NB4 (cell line): ENCODE measurements at places on chromosomes 3 and 15.

- DNase-seq: peak; percentile 75
Observed at GRCh38 chr3:132029182-132029902, 5.5 kb downstream of the CPNE4 start.

DNA sequence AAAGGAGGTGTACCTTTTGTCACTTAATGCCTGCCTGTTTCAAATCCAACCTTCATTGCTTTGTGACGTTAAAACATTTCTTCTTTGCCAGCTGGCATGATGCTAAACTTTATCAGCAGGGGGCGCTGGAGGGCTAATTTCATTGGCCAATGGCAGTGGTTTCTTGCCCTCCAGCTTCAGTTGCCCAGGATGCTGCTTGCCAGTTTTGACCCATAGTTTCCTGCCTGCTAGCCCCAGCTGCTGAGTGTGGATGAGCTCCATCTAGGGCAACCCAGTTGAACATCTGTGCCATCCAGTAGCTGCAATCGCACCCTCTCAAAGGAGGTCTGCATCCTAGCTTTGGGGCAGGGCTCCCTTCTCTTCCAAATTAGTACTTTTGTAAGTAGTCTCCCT, 22.1 kb downstream of the ACKR2 start:
- peak; percentile 72 for DNase-seq

DNA sequence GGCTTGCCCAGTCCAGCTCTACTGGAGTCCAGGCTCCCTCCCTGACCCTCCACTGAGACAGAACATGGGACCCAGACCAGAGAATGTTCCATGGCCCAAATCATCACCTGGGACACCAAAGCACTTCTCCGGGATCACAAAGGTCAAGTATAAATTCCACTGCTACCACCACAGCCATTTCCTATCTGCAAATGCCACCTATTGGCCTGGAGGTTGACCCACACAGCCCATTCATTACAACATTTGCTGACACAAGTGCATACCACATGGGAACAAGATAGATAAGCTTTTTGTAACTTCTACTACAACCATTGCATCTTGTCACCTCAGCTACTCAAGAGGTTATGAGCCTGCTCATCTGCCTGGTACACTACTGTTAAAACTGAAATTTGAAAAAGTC, 126.8 kb upstream of the NECTIN3 start:
- DNase-seq: no peak

DNA sequence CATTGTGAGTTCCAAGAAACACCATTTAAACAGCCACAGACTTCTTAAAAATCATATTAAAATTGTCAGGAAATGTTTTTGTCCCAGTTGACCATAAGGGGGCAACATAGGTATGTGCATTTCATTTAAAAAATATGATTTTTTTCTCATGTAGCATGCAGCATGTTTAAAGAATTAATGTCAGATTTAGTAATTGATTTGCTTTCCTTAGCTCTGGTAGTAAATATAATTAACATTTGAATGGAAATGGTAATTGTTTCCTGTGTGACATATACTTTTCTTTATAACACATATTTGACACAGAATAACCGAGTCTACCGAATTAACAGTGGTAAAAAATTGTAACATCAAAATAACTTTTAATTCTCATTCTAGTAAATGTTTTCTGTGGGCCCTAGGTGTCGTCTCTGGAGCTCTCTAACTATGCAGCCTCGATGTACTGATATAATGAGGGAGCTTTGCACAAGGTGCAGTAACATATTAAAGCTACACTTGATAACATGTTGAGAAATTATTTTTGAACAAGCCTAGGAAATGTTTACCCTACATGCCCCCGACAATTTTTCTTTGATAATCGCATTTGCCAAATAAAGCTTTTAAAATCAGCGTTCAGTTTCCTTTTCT, 34.9 kb downstream of the NXPE3 start:
- DNase-seq: peak; percentile 37

- peak; percentile 78 for DNase-seq
Observed at GRCh38 chr15:76057332-76058000, 2.3 kb upstream of the TMEM266 start.

- no peak for DNase-seq
Observed at GRCh38 chr3:160170409-160171370, 54.5 kb upstream of the C3orf80 start.

- DNase-seq: no peak
Observed at GRCh38 chr3:8319935-8320634, 181.5 kb upstream of the LMCD1 start.

- no peak for DNase-seq
Observed at GRCh38 chr3:54321520-54321919, 199.2 kb downstream of the CACNA2D3 start.

GRCh38 chr15:84872009-84872910, 12.2 kb upstream of the SLC28A1 start:
- DNase-seq: no peak

GRCh38 chr3:194494951-194495374, 8.2 kb upstream of the ATP13A3 start:
- DNase-seq: no peak

DNA sequence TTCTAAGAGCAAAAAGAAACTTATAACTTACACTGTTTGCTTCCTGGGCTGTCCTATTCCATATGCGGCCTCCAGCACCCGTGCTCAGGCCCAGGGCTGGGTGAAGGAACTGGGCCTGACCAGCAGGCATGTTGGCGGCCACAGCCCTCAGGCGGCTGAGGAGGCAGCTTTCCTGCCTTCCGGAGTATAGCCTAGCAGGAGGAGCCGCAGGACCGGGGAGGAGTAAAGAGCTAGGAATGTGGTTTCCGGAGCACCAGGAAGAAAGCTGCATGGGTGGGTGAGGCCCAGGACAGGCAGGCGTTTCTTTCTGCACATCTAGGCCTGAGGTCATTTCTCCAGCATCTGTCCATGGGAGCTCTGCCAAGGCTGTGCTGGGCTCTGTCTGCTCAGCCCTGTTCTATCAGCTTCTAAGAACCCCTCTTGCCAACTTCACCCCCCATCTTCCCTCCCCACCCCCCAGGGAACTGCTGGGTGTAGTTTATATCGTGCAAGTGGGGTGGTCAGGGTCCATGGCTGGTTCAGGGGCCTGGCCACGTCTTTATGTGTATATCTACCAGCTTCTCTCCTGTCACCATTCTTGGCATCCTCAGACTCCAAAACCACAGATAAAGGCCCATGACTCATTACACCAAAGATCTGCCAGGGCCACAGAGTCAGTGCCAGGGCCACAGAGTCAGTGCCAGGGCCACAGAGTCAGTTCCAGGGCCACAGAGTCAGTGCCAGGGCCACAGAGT, 7.8 kb upstream of the KIF7 start:
- no peak for DNase-seq

- no peak for DNase-seq
Observed at GRCh38 chr3:29511701-29512100, 230.8 kb downstream of the RBMS3 start.

- DNase-seq: no peak
Observed at GRCh38 chr3:39138804-39139415, 14.5 kb downstream of the CSRNP1 start.

GRCh38 chr3:183825456-183826161, at the start of gene MAP6D1:
Gene MAP6D1, minus strand, starts transcription at chr3:183825577. Its CDS starts 30 bp downstream, at chr3:183825547.
- peak; percentile 86 for DNase-seq

- no peak for DNase-seq
Observed at GRCh38 chr15:57655053-57655452, 51.5 kb upstream of the POLR2M start.

GRCh38 chr15:40843261-40843884, 475 bp upstream of the SPINT1 start:
- no peak for DNase-seq

DNA sequence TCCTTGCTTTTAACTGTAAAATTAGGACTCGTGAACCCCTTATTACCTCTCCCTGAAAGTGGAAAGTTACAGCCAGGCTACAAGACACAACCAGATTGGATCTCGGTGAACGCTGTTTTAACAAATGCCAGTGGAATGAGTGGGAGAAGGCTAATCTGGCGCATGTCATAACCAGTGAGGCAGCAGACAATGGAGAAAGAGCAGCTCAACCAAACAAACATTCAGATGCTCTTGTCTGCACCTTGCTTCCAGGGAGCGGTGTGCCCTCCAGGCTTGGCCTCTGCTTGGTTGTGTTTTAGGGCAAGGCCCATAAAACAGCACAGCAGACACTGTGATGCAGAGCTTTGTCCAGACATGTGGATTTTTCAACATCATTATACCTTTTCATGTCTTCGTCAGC, 45.9 kb upstream of the ATP1B3 start:
- DNase-seq: no peak

DNA sequence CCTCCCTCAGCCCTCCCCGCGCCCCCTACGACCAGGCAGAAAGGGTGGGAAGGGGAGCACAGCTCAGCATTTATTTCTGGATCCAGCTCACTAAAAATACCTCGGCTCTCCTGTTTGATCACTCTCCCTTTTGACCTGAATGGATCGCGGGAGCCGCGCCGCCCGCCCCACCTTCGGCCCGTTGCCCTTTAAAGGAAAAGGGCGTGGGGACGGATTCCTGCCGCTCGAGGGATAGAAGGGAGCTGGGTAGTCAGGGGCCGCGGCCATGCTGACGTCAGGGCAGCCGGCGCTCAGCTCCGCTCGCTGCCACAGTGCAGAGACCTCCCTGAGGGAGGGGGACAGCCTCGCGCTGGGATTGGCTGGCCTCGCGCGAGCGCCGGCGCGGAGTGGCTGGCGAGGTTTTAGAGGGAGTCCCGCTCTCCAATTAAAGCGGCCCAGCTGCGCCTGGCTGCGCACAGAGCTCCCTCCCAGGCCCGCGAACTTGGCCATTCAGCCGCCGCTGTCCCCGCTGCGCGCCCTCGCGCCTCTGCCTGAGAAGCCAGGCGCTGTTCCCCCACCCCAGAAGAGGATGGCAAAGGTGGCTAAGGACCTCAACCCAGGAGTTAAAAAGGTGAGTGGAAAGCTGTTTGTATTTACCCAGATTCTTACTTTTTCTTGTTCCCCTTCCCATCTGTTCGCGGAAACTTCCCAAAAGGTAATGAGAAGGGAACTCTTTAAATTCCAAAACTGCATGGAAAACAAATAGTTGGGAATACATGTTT, at the start of gene LMCD1:
TSS of gene LMCD1 (plus strand) at position 453 of the 761 bp plus-strand sequence. CDS start at position 569, 116 bp downstream.
- DNase-seq: no peak

DNA sequence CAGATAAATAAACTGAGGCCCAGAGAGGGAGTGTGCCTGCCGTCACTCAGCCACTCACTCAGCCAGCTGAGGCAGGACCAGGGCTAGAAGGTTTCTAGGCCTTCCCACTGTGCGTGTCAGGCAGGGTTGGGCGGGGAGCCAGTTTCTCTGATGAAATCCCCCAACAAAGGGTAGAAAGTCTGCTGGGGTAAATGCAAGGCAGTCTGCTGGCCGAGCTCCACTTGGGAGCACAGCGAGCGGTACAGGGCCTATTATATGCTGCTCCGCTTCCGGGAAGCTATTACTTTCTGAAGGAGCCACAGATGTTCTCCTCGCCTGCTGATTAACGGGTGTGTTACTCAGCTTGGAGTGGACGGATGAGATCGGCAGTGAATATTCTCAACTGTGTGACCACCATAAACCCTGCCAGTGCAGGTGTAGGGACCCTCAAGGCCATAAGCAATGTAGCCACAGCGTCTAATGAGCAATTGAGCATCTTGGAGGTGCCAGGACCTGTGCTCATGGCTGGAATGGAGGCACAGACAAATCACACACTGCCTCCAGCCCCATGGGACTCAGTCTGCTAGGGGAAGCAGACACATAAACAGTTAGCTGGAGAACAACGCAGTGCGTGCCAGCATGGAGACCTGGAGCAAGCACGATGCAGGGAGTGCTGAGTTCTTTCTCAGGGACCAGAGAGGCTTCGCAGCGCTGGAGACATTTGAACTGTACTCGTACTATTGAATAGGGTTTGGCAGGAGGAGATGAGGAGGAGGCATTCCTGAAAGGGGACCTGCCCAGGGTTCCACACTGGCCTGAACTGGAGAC, 42.1 kb downstream of the CORO2B start:
- DNase-seq: no peak

DNA sequence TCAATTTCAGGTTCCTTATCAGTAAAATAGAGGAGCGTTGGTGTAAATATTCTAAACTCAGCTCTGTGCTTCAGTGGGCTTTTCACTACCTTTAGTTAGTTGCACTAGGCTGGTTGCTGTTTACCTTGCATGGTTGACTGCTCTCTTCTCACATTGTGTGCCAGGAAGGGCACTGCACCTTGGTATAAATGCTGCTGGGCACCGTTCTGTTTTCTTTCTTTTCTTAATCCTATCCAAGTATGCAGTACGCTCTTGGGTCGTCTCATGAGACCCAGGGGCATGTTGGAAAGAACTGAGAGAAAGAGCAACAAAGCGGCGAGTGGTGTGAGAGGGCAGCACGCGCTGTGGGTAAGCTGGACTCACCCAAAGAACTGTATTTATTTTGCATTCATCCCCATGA, 22.4 kb downstream of the KCNMB2 start:
- no peak for DNase-seq

DNA sequence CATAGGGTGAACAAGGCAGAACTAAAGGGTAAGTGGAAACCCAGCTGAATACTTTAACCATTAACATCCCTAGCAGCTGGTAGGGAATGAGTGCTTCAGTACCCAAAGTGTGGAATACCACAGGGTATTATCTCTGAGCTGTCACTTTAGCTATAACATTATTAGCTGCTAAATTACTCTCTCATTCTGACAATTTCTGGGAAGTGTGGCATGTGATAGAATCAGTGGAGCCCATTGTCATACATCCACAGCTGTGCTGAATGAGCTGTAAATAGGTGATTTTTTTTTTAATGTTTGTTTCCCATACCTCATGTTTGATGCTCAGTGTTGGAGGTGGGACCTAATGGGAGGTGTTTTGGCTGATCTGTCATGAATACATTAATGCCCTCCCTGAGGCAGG, 894.3 kb downstream of the DIPK2A start:
- DNase-seq: no peak

GRCh38 chr15:34501131-34501530, 63.5 kb upstream of the GOLGA8A start:
- no peak for DNase-seq

- DNase-seq: no peak
Observed at GRCh38 chr15:49741712-49742111, 120.9 kb downstream of the DTWD1 start.

DNA sequence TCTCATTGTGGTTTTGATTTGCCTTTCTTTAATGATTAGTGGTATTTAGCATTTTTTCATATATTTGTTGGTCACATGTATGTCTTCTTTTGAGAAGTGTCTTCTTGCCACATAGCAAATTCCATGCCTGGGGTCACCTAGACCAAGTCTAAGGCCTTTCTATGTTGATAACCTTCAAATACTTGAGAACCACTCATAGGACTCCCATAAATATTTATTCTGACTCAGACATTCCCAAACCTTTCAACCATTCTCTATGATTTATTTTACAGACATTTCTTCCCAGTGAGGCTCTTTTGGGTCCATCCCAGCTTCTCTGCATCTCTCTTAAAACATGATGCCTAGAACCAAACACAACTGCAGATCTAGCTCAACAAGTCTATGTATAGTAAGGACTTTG, 69.2 kb downstream of the ATP8B4 start:
- no peak for DNase-seq

GRCh38 chr3:41578798-41579197, 379.5 kb downstream of the CTNNB1 start:
- no peak for DNase-seq
